MG63 (cell line): ENCODE measurements at places on chromosomes 2 and 18. TPM values are rescaled to one million over a fixed set of nuclear protein-coding genes. Genes with fewer than 3 reads are reported as not detected.
A peak's percentile ranks its signal among the peaks of the same experiment; 100 is the strongest.

The CAPN14 gene
- not detected in 2 replicates for total RNA-seq

GRCh38 chr2:51723691-51724090 is 691.8 kb upstream of the NRXN1 start:
- no peak for DNase-seq

DNA sequence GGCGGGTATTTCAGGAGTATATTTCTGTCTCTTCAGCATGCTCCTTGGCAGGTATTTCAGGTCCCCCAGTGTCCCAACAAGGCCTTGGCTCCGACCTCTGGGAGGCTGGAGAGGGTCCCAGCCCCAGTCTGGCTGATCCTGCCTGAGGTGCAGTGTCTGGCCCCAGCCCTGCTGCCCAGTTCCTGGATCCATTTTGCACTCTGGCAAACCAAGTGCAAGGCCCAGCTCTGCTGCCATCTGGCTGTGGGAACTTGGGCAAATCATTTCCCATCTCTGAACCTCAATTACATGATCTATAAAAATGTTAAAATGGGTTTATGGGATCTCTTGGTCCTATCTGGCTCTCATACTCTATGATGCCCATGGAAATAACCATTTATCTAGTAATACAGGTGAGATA is 63.6 kb downstream of the ZBTB7C start:
- peak; percentile 12 for DNase-seq

The TYMS gene
- total RNA-seq: 55.7 and 57.0 TPM in 2 replicates

The IL36G gene
- not detected in 2 replicates for total RNA-seq

The CYTIP gene
- not detected in 2 replicates for total RNA-seq

The C2orf81 gene
- total RNA-seq: not detected in 2 replicates

GRCh38 chr18:57125627-57126026 is 21.3 kb upstream of the BOD1L2 start:
- DNase-seq: no peak

DNA sequence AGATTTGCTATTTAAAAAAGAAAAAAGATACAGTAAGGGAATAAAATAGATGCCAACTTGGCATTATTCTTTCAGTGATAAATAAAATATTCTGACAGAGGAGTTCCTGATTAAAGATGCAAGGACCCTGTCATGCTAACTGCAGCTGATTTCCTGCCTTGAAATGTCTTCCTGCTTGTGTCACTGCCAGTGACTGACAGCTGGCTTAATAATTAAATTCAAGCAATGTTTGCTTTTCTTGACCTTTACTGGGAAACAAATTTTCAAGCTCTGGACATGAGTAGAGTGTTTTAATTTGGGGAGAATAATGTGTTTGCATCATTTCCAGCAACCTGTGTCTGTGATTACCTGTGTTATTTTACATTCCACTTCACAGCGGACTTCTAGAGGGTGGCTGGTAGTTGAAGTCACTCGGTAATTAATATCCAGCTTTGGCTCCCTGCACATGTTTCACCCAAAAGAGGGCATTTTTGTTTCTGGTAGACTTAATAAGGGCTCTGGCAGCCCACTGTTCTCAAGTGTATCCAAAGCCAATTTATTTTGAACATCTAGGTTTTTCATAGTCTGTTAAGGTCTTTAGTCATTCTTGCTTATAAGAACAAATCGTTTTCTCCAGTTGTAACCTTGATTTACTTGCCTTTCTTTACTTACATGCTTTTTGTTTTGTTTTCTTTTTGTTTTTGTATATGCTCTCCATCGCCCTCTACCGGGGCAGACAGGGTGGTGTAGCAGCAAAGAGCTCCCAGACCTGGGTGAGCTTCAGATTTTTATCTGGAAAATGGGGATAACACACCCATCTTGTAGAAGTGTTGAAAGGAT is 48.5 kb upstream of the PROKR1 start:
- peak; percentile 25 for DNase-seq
